ENCODE measurements at places on chromosomes 6 and 20.

GRCh38 chr20:64244870-64245603 is 10.5 kb upstream of the PCMTD2 start:
- DNase-seq = no peak

DNA sequence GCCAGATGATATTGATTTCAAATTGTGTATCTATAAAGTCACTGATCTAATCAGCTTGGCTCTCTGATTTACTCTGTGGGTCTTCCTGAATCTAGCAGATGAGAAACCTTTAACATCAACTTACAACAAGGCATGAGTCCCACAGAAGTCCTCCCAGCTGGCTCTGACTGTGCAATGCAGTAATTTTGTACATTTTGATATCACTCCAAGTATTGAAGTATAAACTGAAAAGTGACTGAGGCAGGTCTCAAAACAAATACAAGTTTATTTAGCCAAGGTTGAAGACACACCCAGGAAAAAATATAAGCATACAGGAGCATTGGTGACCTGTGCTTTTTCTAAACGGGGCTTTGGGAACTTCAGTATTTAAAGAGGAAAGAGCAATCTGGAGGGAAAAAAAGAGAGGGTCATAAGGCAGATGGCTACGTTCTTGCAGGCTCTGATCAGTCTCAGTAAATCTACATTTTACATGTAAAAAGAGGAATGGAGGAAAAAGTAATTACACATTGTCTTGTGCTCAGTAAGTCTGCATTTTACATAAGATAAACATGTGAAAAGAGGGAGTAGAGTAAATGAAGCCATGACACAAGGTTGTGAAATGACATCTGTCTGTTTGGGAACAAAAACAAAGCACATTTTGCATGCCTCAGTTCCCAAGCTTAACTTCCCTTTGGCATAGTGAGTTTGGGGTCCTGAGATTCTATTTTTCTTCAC is 59.5 kb downstream of the CRYBG1 start:
- DNase-seq = no peak

DNA sequence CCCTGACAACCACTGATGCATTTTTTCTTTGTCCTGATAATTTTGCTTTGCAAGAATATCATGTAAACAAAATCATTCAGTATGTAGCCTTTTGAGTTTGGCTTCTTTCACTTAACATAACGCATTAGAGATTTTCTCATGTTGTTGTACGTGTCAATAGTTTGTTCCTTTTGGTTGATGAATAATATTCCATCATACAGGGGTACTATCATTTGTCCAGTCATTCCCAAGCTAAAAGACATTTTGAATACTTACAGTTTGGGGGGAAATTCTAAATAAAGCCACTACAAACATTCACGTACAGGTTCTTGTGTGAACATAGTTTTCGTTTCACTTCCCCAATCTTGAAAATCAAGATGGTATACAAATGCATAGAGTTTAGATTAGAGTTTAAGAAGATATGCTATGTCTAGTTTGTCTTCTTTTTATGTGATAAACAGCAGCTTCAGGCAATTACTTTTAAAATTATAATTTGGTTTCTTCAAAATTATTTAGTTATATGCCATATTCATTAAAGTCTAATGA is 5.2 kb downstream of the HAO1 start:
- no peak for DNase-seq

- no peak for DNase-seq
These were observed 6.0 kb downstream of the NOX3 start for GRCh38 chr6:155449450-155450239.

GRCh38 chr6:133671376-133671775 is 217.5 kb upstream of the TCF21 start:
- DNase-seq = no peak

DNA sequence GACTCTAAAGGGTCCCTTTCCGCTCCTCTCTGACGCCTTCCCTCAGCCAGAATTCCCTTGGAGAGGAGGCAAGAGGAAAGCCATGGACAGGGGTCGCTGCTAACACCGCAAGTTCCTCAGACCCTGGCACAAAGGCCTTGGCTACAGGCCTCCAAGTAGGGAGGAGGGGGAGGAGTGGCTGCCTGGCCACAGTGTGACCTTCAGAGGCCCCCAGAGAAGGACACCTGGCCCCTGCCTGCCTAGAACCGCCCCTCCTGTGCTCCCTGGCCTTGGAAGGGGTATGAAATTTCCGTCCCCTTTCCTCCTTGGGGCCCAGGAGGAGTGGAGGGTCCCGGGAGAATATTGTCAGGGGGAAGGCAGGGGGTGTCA is 2.7 kb downstream of the VEGFA start:
- DNase-seq = no peak

- no peak for DNase-seq
These were observed 105.1 kb downstream of the SLC23A2 start for GRCh38 chr20:4896119-4896702.

GRCh38 chr6:156686301-156686994 is 90.7 kb upstream of the ARID1B start:
- DNase-seq = no peak

GRCh38 chr6:125899726-125900182 is 56.8 kb upstream of the HINT3 start:
- no peak for DNase-seq

GRCh38 chr20:46875059-46875458 is 19.6 kb upstream of the EYA2 start:
- DNase-seq = no peak

- DNase-seq = no peak
These were observed 222.0 kb upstream of the SYNCRIP start for GRCh38 chr6:85864453-85865401.

DNA sequence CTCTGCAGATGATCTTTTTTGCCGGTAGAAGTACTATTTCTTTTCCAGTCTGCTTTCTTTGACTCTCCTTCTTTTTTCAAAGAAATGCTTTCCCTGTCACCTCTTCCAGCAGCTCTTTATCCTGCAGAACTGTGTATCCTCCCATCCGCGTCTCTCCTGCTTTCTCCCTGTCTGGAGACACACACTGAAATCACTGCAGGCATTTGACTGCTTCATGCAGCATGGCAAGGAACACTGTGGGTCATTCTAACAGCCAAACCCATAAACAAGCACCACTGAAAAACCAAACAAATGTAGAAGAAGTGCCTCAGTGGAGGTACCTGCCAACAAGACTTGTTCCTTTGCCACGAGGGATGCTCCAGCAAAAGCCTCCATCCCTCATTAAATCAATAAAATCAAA is 403.7 kb upstream of the CITED2 start:
- DNase-seq = no peak

GRCh38 chr6:46983007-46983411 is 59.1 kb downstream of the ADGRF1 start:
- DNase-seq = no peak

DNA sequence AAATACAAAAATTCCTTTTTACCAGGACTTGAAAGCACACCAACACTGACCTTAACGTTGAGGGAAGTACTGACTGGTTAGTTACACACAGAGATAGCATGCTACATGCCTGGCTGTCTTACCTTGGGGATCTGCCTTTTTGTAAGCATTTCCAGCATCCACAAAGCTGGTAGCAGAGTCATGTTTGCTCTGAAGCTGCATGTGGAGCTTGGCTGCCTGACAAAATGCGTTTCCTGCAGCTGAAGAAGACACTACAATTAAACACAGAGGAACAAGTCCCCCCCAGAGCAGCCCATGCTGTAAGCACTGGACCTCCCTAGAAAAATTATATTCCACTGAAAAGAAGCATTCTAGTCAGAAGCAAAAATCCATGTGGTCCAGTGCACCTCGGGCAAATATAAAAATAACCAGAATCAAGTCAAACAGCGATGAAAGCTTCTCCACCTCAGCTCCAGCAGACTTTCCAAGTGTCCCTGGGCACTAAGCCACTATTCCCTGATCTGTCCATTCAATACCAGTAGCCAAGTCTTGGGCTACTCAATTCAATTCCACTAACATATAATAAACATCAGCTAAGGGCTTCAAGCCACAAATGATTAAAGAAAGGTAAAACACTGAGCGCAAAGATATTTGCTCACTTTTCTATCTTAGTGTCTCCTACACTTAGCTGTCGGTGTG is 24.2 kb downstream of the NAPB start:
- no peak for DNase-seq

DNA sequence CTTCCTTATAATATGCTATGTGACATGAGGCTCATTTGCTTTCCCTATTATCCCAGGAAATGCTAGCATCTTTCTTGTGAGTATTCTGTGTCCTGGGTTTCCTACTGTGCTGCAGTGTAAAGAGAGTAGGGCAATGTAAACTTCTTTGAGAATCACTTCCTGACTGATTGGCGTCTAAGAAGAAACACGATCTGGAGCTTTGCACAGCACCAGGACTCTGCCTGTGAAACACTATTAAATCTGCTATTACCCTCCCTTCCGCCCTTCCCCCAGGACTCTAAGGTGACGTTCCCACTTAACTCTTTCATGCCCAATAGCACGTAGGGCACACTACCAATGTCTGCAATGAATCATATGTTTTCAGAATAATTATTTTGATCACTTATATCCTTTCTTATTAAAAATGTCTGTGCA is 607.3 kb upstream of the CITED2 start:
- DNase-seq = no peak

DNA sequence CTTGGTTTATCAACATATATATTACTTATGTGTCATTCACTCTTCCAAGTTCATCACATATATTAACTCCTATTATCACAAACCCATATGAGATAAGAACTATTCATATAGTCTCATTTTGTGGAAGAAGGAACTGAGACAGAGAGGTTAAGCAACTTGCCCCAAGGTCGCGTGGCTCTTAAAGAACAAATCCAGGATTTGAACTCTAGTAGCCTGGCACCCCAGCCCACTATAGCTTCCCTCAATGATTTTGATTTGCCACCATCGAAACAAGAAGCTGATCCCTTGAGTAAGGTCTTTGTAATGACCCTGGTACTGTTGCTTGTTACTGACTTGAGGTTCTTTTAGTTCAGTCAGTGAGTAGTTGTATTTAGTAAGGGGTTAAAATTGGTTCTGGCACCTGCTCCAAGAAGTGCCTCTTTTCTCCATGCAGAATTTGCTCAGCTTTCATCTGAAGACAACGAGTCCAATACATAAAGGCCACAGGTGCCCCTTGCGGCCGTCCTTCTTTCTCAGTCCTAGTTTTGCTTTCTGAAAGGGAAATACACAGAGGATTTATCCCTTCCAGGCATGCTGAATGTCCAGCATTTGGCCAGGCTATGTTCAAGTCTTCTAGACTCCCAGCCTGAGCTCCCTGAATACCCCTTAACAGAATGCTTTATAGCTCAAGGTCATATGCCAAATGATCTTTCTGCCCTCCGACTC is 253.0 kb downstream of the TBC1D7 start:
- no peak for DNase-seq

- no peak for DNase-seq
These were observed 121.3 kb downstream of the MYO6 start for GRCh38 chr6:75870389-75870788.

Measured in stimulated activated CD4-positive, alpha-beta T cell treated with anti-CD3 and anti-CD28 coated beads, TNF-alpha, amount 100 ng/mL, for 4 hours (primary cell).